ENCODE measurements at places on chromosomes 16 and 17.

GRCh38 chr17:73663614-73664013 is 19.4 kb upstream of the SDK2 start:
- no peaks in the 10 kb centered on the region for H3K36me3 ChIP-seq
- no peak for DNase-seq
- H3K27me3 ChIP-seq, result peaks cover 2% of the 10 kb centered on the region
- H3K27ac ChIP-seq, result no peak overlapping the region

DNA sequence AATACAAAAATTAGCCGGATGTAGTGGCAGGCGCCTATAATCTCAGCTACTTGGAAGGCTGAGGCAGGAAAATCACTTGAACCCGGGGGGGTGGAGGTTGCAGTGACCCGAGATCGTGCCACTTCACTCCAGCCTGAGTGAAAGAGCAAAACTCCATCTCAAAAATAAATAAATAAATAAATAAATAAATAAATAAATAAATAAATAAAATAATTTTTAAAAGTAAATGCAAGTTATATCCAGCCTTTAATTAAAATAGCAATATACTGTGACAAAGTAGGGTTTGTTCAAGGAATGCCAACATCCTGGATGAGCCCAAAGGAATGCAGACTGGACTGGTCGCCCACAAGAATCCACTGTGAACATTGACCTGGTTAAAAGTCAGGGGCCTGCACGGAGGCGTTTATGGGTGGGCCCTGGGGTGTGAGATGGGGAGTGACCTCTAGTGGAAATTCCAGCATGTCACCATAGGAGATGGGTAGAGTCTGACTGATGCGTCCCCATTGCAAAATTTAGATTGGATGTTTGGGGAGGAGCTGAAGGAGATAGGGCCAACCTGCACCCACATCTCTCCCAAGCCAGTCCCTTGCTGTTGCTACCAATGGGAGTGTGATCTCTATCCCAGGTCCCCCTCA is 9.7 kb upstream of the PIK3R5 start:
- H3K27ac ChIP-seq, result no peak overlapping the region
- no peak for DNase-seq
- no peaks in the 10 kb centered on the region for H3K4me1 ChIP-seq
- H3K4me3 ChIP-seq, result no peak overlapping the region
- no peaks in the 10 kb centered on the region for H3K36me3 ChIP-seq
- no peaks in the 10 kb centered on the region for H3K27me3 ChIP-seq

DNA sequence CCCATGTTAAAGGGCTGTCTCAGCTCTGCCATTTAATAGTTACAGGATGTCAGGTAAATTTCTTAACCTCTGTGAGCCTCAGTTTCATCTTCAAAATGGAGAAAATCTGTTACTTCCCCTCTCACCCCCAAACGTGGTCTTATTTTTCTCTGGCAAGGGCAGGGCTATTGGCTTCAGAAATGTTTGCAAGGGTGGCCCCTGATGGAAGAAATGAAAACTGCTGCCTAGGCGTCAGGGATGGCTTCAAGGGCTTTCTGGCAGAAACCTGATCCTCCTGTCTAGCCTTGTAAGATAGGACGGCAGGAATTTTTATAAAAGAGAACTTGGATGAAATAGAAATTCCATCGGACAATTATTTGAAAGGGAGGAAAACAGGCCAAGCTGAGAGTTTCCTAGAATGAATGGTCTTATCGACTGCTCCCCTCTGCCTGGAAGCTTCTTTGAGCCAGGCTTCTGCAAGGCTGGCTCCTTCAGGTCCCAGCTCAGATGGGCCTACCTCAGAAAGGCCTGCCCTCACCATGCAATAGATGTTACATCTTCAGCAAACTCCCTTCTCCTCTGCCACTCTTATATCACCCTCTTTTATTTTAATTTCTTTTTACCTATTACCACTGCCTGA is 43.0 kb upstream of the TANGO6 start:
- H3K4me3 ChIP-seq, result no peak overlapping the region
- no peak overlapping the region for H3K27ac ChIP-seq
- H3K4me1 ChIP-seq, result no peaks in the 10 kb centered on the region

- H3K27me3 ChIP-seq, result no peaks in the 10 kb centered on the region
- H3K36me3 ChIP-seq, result no peaks in the 10 kb centered on the region
- no peak for DNase-seq
These were observed 16.9 kb downstream of the COX6A2 start for GRCh38 chr16:31411024-31411844.

DNA sequence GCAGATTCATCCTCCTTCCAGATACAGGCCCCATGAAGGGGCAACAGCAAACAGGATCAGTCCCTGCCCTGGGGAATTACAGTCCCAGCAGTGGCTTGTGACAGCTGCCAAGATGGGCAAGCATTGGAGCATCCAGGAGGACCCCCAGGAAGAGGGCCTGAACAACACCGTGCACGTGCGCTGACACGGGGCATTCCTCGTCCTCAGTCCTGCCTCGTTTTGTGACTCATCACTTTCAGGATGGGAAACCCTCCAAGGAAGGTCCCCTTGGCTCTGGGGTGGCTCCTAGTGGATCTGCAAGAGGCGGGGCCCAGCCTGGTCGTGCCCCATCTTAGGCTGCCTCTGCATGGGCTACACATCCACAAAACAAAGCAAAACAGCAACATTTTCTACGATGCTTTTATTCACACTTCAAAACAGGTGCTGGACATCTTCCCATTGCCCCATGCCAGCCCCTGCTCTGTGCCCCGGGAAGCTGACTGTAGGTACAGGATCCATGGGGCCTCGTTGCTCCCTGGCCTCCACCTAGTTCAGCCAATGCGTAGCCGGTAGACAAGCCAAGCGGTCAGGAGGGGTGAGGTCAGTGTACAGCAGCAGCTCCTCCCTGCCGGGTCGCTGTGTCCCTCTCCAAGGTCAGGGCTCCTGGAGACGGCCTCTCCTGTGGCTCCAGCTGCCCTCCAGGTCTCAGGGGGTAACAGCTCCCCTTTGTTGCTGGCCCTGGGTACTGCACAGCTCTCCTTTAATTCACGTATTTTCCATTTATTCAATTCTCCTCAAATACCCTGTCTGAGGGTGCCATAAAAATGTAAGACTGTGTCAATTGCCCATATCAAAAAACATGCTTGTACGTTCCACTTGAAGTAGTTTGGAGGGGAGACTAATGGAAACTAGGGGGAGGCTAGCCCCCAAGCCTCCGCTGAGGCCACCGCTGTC is 32.2 kb downstream of the ACTG1 start:
- H3K27me3 ChIP-seq, result peaks cover 14% of the 10 kb centered on the region
- peak; percentile 23 for DNase-seq
- no peaks in the 10 kb centered on the region for H3K4me1 ChIP-seq
- H3K27ac ChIP-seq, result no peak overlapping the region
- H3K36me3 ChIP-seq, result no peaks in the 10 kb centered on the region
- H3K4me3 ChIP-seq, result no peak overlapping the region

DNA sequence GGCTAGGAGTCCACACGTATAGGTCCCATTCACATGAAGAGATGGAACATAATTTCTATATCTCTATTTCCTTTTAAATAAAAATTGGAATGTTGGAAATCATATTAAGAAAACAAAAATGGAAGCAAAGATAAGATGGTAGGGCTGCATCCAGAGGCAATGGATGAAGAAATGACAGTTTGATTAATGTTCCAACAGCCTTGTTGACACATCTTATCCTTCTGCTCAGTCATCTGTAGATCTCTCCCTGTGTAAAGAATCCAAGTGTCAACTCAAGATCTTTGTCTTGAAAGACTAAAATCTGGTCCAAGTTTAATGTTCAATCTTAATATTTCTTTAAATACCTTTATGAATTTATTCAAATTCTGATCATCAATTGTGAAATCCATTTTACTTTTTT is 7.8 kb upstream of the KCNJ2 start:
- H3K4me1 ChIP-seq, result no peaks in the 10 kb centered on the region
- H3K27me3 ChIP-seq, result no peaks in the 10 kb centered on the region
- no peak overlapping the region for H3K4me3 ChIP-seq

- H3K4me3 ChIP-seq, result no peak overlapping the region
These were observed 5.5 kb upstream of the HOXB8 start for GRCh38 chr17:48620461-48621139.

- DNase-seq, result no peak
- no peak overlapping the region for H3K4me3 ChIP-seq
- no peaks in the 10 kb centered on the region for H3K27me3 ChIP-seq
- no peak overlapping the region for H3K27ac ChIP-seq
- peaks cover 56% of the 10 kb centered on the region for H3K36me3 ChIP-seq
These were observed 150.3 kb downstream of the AATF start for GRCh38 chr17:37098910-37099664.

DNA sequence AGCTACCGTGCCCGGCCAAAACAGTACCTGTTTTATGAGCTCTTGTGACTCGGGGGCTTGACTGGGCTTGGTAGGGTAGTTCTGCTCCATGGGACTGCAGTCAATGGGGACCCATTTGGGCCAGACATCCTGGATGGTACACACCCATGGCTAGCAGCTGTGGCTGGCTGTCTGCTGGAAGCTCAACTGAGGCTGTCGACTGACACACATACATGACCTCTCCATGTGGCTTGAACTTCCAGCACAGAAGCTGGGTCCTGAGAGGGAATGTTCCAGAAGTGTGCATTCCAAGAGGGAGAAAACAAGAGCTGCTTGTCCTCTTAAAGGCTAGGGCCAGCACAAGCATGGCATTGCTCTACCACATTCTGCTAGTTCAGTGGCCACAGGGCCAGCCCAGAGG is 14.9 kb upstream of the NKD1 start:
- no peaks in the 10 kb centered on the region for H3K27me3 ChIP-seq
- no peak for DNase-seq
- H3K27ac ChIP-seq, result no peak overlapping the region
- no peaks in the 10 kb centered on the region for H3K36me3 ChIP-seq

GRCh38 chr17:6509921-6510320 is 46.4 kb downstream of the PITPNM3 start:
- no peak overlapping the region for H3K27ac ChIP-seq
- no peaks in the 10 kb centered on the region for H3K27me3 ChIP-seq
- no peaks in the 10 kb centered on the region for H3K36me3 ChIP-seq
- H3K4me1 ChIP-seq, result no peaks in the 10 kb centered on the region
- no peak overlapping the region for H3K4me3 ChIP-seq

GRCh38 chr16:2979669-2980226 is 498 bp downstream of the PKMYT1 start:
- no peak overlapping the region for H3K27ac ChIP-seq
- H3K4me3 ChIP-seq, result peak overlapping the region; percentile 42

GRCh38 chr17:80408872-80409271 is 6.1 kb upstream of the ENDOV start:
- no peak overlapping the region for H3K4me3 ChIP-seq
- DNase-seq, result peak; percentile 69
- H3K27me3 ChIP-seq, result no peaks in the 10 kb centered on the region
- H3K4me1 ChIP-seq, result peaks cover 10% of the 10 kb centered on the region

GRCh38 chr17:4198995-4199394 is 56.0 kb downstream of the CYB5D2 start:
- H3K36me3 ChIP-seq, result peaks cover 6% of the 10 kb centered on the region
- H3K4me1 ChIP-seq, result no peaks in the 10 kb centered on the region
- H3K27ac ChIP-seq, result no peak overlapping the region
- no peak for DNase-seq
- H3K27me3 ChIP-seq, result no peaks in the 10 kb centered on the region

- no peaks in the 10 kb centered on the region for H3K27me3 ChIP-seq
- H3K4me1 ChIP-seq, result peaks cover 22% of the 10 kb centered on the region
- no peak overlapping the region for H3K27ac ChIP-seq
- H3K4me3 ChIP-seq, result no peak overlapping the region
- no peaks in the 10 kb centered on the region for H3K36me3 ChIP-seq
These were observed 13.4 kb downstream of the CCDC102A start for GRCh38 chr16:57522960-57523359.

- H3K36me3 ChIP-seq, result no peaks in the 10 kb centered on the region
- no peak overlapping the region for H3K4me3 ChIP-seq
- no peak overlapping the region for H3K27ac ChIP-seq
- no peaks in the 10 kb centered on the region for H3K4me1 ChIP-seq
- peaks cover 3% of the 10 kb centered on the region for H3K27me3 ChIP-seq
- DNase-seq, result no peak
These were observed 27.8 kb upstream of the C16orf78 start for GRCh38 chr16:49345829-49346228.

- no peak overlapping the region for H3K4me3 ChIP-seq
- DNase-seq, result peak; percentile 3
- H3K27me3 ChIP-seq, result no peaks in the 10 kb centered on the region
- H3K27ac ChIP-seq, result no peak overlapping the region
- H3K4me1 ChIP-seq, result no peaks in the 10 kb centered on the region
These were observed 28.1 kb downstream of the HEATR3 start for GRCh38 chr16:50093607-50094539.

DNA sequence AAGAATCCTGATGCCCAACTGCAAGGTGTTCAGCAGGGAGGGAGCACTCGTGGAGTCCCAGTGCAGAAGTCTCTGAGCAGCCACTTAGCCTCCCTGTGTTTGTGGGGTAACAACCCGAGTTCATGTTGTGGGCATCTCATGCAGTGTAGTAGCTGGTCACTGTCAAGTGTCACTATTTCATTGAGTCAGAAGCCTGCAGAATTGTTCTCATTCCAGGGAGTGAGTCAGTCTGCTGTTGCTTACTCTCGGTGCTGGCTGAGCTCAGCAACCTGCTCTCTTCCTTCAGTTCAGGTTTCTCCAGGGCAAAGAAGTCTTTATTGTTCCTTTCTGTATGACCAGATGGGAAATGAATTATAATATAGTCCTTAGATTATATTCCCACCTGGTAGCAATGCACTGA is 24.1 kb downstream of the HMOX2 start:
- peak; percentile 49 for DNase-seq
- H3K27me3 ChIP-seq, result no peaks in the 10 kb centered on the region
- H3K36me3 ChIP-seq, result no peaks in the 10 kb centered on the region
- H3K4me3 ChIP-seq, result no peak overlapping the region
- H3K4me1 ChIP-seq, result peaks cover 8% of the 10 kb centered on the region

DNA sequence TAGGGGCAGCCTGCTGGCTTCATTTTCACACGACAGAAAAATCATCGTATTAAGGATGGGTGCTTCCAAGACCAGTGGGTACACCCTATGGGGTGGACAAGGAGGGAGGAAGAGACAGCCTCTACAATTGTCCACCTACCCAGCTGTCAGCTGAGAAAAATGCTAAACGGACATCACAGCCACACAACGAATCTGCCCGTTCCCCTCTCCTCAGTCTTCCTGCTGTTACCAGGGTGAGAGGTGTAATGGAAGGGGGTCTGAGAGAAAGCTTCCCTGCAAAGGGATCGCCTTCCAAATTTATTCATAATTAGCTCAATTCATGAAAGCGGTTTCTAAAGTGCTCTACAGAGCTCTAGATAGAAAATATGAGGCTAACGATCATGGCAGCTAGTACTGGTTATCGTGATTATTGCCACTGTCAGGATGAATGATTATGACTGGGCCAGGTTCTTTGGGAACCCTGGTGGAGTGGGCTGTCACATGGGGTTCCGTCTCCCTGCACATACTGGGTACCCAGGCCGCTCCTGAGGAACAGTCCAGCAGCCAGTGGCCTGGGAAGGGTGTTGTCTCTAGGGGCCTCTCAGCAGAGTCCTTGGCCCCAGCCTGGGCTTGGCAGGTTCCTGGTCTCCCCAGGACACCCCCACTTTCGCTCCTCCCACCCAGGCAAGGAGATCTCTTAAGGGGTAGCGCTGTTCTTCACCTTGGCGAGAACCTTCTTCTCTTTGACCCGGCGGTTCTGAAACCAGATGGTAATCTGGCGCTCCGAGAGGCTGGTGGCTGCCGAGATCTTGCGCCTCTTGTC is 2.2 kb downstream of the HOXB13 start:
- H3K27me3 ChIP-seq, result no peaks in the 10 kb centered on the region
- H3K4me3 ChIP-seq, result no peak overlapping the region
- H3K36me3 ChIP-seq, result no peaks in the 10 kb centered on the region
- peaks cover 2% of the 10 kb centered on the region for H3K4me1 ChIP-seq

Measured in small intestine (tissue), 16 donors.